ENCODE measurements at places on chromosomes 3 and 15.

DNA sequence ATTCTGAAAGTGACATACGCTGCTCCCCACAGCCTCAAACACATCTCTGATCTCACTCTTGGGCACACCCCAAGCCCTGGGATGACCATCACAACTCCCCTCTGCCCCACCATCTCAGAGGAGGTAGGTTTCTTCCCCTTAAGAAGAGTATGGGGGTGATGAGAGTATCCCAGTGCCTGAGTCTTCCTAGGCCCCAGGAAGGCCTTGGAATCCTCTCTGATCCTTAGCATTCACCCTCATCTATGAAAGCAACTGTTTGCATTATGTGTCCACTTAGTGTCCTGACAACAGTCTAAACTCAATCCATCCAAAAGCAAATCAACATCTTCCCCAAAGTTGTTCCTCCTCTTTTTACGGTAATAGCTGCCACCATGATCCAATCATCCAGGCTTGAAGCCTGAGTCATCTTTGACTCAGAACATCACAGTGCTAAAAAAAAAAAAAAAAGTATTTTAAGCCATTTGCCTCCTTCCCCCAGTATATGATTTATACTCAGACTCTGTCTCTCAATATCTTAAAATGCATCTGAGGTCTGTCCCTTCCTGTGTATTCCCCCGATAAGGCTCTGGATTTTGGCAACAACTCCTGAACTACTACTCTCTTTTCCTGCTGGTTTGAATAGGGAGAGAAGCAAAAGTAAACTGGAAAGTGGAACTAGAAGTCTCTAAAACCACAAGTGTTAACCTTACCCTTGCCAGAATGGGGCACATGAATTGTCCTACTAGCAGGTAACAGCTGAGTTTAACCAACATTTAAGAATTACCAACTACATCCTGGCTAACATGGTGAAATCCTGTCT, 22.5 kb downstream of the POPDC2 start:
- no peak for DNase-seq

- no peak for DNase-seq
Measured at GRCh38 chr3:43958005-43958770, 267.4 kb downstream of the ABHD5 start.

DNA sequence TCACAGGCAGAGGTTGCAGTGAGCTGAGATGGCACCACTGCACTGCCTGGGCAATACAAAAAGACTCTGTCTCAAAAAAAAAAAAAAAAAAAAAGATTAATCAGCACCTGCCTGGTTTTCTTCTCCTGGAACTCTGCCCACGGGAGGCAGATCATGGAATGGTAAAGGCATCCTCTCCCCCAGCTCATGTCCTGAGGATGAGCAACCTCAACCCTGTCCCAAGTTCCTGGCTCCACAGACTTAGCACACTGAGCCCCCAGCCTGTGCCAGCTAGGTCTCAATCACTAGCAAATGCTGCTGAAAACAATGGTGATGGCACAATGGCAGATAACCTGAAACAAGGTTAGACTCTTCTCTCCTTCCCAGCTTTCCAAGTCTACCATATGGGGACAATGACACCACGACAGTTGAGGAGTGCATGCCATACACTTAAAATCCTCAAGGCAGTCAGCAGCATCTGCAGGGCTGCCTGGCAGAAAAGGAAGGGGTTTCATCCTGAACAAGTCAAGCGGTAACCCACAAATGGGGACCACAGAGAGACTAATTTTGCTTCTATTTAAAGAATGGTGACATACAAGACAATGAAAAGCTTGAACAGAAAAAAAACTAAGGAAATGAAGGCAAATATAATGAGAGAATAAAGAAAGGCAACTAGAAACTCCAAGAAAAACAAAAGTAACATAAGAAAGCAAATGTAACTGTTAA, 4.8 kb downstream of the CLN6 start:
- peak; percentile 72 for DNase-seq

DNA sequence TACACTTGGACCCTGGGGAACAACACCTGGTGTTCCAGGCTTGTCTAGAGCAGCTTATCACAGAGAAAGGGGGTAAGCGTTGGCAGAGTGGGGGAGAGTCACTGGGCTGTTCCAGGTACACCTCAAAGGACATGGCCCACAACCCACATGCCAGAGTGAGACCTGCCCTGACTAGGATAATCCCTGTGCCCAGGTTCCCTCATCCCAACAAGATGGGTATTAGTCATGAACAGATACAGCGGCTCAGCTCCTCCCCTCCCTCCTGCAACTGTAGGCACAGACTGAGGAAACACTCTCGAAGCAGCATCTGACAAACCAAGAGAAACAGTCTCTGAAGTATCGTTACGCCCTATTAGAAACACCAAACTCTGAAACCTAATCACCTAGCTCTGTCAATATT, 32.1 kb upstream of the RPS17 start:
- no peak for DNase-seq

DNA sequence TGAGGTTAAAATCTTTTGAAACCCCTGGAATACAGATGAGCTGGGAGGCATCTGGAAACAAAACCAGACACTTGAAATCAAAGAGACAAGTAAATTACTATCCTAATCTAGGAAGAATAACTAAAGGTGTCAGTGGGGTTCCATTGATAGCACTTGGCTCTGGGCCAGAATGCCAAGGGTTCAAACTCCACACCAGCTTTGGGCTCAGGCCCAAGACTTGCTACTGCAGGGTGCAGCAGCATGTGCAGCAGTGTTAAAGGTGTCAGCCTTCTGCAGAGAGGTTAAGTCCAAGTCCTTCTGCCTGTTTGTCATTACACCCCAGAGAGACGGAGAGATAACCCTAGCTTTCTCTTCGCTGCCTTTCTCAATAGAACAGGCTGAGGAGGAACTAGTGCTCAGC, 273.9 kb downstream of the TIGIT start:
- no peak for DNase-seq

DNA sequence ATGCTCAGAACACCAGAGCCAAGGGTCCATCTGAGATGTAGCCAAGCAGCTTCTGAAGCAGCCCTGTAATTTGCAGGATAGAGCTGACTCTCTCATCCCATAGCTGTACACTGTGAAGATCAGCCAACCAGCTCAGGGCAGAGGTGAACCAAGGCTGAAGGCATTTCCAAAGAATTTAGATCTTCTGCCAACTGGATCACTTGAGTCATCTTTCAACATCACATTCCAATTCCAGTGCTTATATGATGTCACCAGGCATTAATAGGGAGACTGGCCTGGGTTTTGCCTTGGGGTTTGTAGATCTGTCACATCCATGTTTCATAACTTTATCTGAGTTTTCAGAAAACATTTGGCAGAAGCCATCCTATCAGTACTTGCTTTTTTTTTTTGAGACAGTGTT, 98.2 kb downstream of the NR2F2 start:
- no peak for DNase-seq

- no peak for DNase-seq
Measured at GRCh38 chr3:129555616-129556357, 12.8 kb downstream of the H1-8 start.

GRCh38 chr15:76718863-76719262, 186.3 kb downstream of the SCAPER start:
- no peak for DNase-seq

DNA sequence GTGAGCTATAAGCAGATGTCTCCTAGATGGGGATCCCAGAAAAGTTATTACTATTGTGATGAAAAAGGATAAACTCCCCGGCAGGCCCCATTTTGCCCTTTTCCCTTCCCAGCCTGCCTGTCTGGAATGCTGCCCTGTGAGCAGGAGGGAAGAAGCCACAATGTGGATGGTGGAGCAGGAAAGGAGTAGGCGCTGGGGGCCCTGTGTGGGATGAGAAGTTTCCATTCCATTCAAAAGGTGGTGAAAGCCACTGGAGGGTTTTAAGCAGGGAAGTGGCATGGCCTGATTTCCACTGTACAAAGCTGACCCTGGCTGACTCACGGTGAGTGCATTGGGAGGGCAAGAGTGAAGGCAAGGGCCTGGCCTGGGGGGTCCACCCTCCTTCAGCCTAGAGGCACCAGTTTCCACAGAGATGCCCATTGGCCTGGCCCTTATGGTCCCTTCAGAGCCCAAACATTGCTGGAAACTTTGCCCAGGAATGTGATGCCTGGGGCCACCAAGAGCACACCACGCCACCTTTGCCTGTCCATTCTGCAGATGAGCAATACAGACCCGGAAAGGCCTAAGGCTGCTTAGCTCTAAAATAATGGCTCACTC, 206.9 kb downstream of the RPLP1 start:
- no peak for DNase-seq

GRCh38 chr3:88742106-88742505, 365.3 kb upstream of the EPHA3 start:
- DNase-seq = no peak

GRCh38 chr3:119360736-119361462, 66.7 kb downstream of the ARHGAP31 start:
- DNase-seq = no peak

DNA sequence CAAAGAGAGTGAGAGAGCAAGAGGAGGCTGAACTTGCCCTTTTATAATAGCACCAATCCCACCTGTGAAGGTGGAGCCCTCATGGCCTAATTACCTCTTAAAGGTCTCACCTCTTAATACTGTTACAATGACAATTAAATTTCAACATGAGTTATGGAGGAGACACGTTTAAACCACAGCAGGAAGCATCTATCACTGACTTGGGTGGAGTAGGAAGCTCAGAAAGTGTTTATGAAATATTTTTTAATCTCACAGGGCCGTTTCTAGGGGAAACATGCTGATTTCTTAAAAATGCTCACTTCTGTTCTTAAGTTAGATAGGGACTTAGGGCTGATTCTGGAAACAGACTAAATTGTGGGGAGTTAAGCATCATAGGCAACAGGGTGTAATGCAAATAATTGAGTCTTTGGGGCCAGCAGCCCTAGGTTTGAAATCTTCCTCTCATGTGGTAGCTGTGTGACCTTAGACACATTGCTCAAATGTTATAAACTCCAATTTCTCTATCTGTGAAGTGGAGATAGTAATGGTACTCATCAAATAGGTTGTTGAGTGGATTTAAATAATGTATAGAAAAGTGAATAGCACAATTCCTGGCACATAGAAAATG, 133.3 kb upstream of the KLHL25 start:
- no peak for DNase-seq

DNA sequence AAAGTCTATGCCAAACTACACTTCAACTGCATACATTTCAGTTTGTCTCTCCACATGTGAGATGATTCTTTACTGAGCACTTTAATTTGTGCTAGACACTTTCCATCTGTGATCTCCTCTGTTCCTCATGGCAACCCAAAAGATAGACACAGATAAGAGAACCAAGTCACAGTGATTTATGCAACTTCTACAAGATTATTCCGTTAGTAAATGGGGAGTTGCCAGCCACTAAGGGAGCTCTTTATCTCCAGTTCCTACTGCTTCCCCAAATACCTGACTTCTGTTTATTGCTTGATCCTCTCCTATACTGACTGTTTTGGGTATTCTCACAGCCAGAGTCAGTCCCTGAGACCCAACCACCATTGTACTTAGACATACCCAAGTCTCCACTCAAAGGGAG, 24.1 kb upstream of the AKAP13 start:
- DNase-seq = no peak

DNA sequence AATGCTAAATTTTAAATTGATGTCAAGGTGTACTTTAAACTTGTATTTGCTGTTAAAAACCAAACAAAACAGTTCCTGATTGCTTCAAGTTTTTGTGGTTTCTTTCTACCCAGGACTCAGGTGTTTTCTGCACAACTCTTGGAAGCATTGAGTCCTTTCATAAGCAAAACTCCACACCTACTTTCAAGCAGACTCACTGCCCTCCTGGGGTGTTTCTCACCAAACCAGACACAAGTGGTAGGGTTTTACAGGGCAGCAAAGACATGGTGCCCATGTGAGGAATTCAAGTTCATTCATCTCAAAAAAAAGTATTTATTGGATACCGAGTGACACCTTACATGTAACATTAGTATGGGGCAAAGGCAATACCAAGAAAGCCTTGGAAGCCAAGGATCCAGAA, 146.7 kb upstream of the BNIP2 start:
- DNase-seq = peak; percentile 53

DNA sequence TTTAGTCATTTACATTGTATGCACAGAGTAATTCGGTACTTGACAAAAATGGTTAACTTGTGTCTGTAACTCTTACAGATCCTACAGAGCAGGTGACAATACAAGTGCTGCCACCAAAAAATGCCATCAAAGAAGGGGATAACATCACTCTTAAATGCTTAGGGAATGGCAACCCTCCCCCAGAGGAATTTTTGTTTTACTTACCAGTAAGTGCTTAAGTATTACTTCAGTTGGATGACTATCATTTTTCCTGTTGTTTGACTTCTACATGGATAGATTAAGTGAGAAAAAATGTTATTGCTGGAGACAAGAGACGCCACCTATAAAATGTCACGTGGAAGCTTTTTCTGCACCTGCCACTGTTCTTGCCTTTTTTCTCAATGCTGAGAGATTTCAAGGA, 173.2 kb downstream of the ALCAM start:
- no peak for DNase-seq

GRCh38 chr3:139546772-139547171, 7.2 kb upstream of the RBP1 start:
- no peak for DNase-seq

DNA sequence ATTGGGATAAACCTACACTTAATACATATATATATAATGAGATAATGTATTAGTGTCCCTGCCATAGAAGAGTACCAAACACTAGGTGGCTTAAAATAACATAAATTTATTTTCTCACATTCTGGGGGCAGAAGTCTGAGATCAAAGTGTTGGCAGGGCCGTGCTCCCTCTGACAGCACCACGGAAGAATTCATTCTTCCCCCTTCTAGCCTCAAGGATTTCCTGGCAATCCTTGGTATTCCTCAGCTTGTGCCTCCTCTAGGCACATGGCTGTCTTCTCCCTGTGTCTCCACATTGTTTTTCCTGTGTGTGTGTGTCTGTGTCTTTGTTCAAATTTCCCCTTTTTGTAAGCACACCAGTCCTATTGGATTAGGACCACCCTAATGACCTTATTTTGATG, 115.2 kb upstream of the AGBL1 start:
- no peak for DNase-seq

DNA sequence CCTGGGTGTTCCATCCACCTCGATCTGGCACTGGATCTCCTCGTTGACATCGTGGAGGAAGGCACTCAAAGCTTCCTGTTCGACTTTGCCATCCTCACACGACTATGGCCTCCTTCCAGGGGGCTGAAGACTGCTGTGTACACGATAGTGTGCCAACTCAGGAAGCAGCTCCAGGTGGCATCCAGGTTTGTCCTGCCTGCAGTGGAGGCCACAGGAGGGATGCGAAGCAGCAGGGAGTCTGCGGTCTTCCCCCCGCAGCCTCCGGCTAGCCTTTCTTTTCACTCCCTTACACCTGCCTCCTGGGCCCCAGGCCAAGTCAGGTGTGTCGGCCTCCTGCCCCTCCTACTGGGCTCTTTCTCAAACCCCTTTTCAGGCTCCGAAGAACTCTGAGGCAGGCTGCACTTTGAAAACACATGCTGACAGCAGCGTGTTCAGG, 32.2 kb downstream of the SYNM start:
- no peak for DNase-seq

- DNase-seq = no peak
Measured at GRCh38 chr3:49172551-49173041, 1.2 kb downstream of the KLHDC8B start.
